ENCODE measurements at places on chromosomes 5 and 9.
A peak's percentile ranks its signal among the peaks of the same experiment; 100 is the strongest.

DNA sequence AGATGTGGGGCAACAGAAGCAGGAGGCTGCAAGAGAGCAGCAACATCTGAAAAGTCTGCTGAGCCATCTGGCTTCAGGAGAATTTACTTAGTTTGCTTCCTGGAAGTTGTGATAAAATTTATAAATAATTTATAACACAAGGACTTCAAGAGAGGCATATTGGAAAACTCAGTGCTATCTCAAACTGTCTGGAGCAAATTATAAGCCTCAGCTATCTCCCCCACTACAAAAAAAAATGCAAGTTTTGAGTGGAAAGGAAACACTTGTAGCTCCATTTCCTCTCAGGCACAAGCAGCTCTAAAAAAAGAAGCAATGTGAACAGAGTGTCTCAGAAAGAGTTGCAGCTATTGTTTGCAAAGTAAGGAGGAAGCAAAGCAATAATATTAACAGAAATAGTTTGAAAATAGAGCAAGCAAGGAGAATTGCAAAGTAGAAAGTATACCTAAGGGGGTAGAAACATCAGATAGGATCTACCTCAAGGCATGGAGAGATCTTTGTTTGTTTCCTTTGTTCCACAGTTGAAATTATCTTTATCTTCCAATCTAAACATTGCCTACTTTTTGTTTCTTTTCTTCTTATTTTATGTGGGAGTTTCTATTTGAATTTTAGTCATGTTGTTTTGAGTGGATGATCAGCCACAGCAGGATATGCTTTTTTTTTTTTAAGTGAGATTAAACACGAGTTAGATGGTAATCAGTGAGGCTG lies 55.9 kb upstream of the IL6ST start:
- DNase-seq: no peak

DNA sequence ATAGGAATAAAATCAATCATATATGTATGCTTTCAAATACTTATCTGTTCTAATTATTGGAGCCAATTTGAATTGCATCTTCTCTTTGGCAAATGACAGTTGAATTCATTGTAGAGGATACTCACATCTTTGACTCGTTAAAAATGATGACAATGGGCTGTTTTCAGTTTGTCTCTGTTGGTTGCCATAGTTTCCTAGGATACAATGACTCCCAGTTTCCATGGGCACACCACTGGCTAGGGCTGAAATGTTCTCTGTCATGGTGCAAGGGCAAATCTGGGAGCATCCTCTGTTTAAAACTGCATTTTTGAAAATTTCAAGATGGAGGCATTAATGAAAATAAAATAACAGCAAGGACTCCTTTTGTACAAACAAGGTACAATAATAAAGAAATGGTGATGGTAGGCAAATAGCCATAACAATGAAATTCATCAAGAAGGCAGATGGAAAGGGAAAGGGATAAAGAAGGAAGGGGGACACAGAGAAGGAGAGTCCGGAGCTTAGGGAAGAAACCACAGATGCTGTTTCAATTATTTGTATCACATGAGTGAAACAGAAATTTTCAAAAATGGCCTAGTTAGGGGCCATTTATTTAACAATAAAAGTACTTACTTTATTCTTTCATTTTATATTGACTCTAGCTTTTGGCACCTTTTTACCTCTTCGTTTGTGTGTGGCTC lies 378.8 kb upstream of the SEMA6A start:
- DNase-seq: no peak

- DNase-seq: no peak
Measured at GRCh38 chr5:132677191-132677590, 3.4 kb downstream of the IL4 start.

GRCh38 chr5:158121678-158122077 lies 262.7 kb upstream of the CLINT1 start:
- no peak for DNase-seq

GRCh38 chr5:115985802-115986757 lies 23.8 kb downstream of the LVRN start:
- no peak for DNase-seq

GRCh38 chr9:89991204-89991790 lies 386.5 kb downstream of the GADD45G start:
- DNase-seq: no peak

GRCh38 chr5:76601470-76601869 lies 21.7 kb downstream of the F2RL2 start:
- peak; percentile 25 for DNase-seq

Data from NCI-H187 (cell line).